ENCODE measurements at places on chromosomes 1 and 21.

GRCh38 chr1:186094172-186094571 is 280.9 kb downstream of the TPR start:
- peak; percentile 67 for DNase-seq

- DNase-seq, result no peak
Observed at GRCh38 chr1:198841477-198841876, 202.6 kb downstream of the PTPRC start.

- DNase-seq, result no peak
Observed at GRCh38 chr1:1259540-1259939, 13.0 kb upstream of the C1QTNF12 start.

DNA sequence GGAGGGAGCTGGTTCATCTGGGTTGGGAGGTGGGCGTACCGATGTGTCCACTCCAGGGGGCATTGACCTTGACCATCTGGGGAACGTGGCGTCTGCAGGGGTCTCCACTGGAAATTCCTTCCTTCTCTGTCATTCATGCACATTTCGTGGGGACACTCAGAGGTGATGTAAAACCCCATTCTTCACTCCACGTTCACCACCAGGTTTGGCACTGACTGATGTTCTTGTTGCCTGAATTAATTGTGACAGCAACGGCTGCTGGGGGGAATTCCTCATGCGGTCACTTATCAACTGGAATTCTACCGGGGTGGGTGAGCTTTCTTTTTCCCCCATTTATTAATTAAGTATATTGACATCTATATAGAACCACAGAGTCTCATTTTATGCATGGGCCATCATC is 18.1 kb upstream of the POFUT2 start:
- DNase-seq, result no peak

DNA sequence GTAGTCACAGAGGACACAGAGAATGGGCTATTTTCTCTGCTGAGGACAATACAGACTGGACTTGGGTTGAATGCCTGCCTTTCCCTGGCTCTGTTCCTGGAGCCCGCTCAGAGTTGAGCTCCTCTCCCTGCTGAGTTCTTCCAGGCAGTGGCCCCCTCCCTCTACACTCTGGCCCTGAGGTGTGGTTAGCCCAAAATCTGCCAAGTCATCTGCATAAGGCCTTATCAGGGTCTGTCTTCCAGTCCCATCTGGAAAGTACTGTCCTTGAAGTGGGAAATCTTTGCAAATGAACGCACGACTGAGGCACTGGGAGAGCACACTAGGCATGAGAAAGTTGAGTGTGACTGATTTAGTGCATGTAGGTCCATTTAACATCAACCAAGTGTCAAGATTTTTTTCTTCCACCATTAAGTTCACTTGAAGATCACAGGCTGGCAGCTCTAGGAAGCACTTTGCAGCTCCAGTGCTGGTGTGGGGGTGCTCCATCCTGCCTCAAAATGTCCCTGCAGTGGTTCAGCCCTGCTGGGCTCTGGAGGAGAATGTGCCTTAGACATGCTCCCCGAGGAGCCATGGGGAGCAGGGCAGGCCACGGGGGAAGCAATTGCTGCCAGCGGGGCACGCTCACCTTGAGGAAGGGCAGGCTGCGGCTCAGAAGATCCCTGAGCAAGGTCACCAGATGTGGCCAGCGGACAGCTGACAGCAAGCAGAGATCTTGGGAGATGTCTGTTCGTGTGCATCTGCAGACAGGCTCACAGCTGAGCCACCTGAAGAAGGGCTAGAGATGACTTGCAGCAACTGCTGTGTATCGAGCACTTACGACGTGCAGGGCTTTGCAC is 41.5 kb downstream of the IER5 start:
- no peak for DNase-seq

DNA sequence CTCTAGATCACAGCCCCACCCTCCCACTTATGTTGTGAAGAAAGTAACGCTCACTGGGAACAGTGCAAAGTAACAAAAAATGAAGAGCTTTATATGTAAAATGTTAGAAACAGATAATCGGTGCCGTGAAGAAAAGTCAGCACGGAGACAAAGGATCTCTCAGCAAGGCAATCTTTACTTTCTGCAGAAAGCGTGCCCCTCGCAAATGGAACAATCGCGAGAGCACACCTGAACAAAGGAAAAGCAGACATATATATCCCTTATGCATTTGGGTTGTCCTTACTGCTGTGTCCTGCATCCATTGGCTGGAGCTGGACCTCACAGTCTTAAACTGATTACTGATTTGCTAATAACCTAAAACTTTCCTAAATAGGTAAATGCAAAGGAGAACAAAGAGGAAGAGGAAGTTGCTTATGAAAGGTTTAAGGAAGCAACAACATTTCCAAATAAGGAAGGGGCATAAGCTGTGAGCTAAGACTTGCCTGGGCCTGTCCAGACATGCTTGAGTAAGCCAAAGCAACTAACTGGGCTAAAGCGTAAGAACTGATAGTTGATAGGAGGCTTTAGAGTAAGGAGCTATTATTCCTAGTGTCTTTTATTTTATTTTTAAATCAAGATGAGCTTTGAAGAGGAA is 89.7 kb downstream of the GTF2B start:
- DNase-seq, result peak; percentile 35
